SK-MEL-5 (cell line): ENCODE measurements at places on chromosomes 12 and 14. TPM values are rescaled to one million over a fixed set of nuclear protein-coding genes. Genes with fewer than 3 reads are reported as not detected.

SERPINA1 gene
- total RNA-seq: 0.92 and 1.7 TPM in 2 replicates

GRCh38 chr12:55642267-55642666 lies 5.6 kb downstream of the OR10P1 start:
- DNase-seq: no peak

TSPAN19 gene
- total RNA-seq: 0.48 and 0.69 TPM in 2 replicates

DNA sequence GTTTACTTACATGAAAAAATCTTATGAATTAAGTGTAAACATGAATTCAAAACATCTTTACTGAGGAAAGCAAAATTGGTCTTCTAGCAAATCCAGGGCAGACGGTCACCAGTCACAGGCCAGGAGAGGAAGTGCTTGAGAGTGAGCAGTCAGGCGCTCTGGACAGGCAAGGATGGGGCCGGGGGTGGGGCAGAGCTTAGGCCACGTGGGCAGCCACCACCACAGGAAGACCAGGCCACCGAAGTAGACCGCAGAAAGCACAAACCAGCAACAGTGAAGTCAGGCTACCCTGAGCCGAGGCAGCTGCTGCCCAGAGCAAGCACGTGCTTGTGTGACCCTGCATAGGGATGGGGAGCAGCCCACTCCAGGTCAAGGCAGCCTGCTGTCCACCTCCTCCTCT lies 33.5 kb downstream of the SLC6A12 start:
- DNase-seq: peak; percentile 31

TBX5 gene
- not detected in 2 replicates for total RNA-seq

IKZF4 gene
- 0.79 and 1.1 TPM in 2 replicates for total RNA-seq

GRCh38 chr12:34605510-34605887 lies 583.2 kb downstream of the ALG10 start:
- DNase-seq: no peak

CCDC197 gene
- total RNA-seq: not detected in 2 replicates

TDRD9 gene
- total RNA-seq: not detected in 2 replicates

GRCh38 chr14:29215853-29216252 lies 449.3 kb downstream of the FOXG1 start:
- DNase-seq: no peak

DNA sequence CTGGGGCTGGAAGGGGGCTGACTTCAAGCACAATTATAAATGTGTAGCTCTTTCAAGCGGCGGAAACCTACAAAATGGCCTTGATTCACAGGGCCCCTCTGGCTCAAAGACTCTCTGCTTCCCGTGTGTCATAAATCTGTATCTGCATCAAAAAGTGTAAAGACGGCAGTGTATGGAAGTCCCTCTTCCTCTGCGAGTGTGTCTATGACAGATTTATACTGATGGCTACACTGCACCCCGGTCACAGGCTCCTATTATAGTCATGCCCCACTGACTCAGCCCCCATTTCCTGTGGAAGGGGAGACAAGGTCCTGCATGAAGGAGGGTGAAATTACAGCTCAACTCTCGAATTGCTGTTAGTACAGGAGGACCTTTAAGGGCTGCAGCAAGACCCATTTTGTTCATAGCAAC lies 68.6 kb downstream of the HMGA2 start:
- DNase-seq: peak; percentile 82

PTPRQ gene
- 0.08 TPM in 1 of 2 replicates, not detected in the other for total RNA-seq

PIP4K2C gene
- 48.4 and 53.2 TPM in 2 replicates for total RNA-seq

DNA sequence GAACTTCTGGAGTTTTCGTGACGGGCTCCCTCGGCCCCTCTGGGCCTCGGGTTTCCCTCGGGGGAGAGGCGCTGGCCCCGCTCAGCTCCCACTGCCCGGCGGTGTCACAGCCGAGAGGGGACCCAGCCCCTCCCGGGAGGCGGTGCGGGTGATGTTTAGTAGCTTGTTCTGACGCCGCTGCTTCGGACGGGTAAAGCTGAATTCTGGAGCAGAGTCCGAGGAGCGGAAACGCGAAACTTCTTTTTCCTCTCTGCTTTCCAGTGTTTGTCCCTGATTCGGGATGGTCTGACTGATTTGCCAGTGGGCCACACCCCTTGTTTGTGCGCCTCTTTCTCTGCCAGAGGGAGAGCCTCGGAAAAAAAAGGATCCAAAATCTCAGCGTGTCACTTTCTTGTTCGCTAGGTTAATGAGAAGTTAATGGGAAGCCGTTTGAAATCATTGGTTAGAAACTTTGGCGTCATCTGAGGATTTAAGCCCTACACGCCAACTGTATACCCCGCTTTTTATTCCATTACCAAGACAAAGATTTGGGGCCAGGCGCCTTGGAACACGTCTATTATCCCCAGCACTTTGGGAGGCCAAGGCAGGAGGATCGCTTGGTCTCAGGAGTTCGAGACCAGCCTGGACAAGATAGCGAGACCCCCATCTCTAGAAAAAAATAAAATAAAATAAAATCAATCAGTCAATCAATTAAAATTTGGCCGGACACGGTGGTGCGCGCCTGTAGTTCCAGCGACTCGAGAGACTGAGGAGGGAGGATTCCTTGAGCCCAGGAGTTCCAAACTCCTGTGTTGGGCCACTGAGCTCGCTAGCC lies 756 bp downstream of the TULP3 start:
- peak; percentile 59 for DNase-seq

GRCh38 chr12:45483571-45483970 lies 245.9 kb upstream of the ARID2 start:
- DNase-seq: no peak

ANKRD33 gene
- total RNA-seq: not detected in 2 replicates

GRCh38 chr14:100864206-100864605 lies 38.3 kb downstream of the MEG3 start:
- DNase-seq: no peak

DNA sequence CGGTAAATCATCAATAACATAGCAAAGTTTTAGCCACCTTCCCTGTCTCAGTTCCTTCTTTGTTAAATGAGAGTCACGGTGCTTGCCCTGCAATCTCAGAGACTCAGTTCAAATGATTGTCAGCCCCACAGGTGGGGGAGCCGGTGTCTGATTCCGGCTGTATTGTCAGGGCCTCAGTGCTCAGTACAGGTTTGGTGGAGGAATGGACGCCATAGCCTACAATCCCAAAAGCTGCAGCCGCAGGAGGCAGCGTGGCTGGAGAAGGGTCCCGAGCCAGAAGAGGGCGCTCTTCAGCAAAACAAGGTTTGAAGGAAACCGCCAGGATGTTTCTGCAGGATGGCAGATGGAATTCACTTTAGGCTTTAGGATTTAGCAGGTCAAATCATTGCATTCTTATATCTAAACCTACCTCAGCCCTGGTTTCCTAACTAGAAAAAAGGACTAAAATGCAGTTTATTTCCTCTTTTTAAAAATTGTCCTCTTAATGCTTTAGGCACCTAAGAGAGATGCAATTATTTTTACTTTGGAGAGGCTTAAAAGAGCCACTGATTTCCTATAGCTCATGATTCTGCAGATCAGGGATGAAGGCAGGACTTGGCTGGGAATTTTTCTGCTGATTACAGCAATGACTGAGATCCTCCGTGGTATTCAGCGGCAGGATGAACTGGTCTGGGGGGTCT lies 29.2 kb downstream of the FOS start:
- DNase-seq: peak; percentile 86

DNA sequence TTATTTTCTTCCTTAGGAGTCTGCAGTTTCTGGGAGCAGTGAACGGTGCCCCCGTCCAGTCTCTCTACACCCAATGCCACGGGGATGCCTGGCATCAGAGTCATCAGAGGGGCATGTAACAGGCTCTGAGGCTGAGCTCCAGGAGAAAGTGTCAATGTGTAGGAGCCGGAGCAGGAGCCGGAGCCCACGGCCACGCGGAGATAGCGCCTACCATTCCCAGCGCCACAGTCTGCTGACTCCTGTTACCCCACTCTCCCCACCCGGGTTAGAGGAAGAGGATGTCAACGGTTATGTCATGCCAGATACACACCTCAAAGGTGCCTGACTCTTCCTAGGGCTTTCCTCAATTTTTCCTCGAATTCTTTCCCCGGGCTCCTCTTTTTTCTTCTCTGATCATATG lies 3.3 kb upstream of the PA2G4 start:
- no peak for DNase-seq

TAS2R7 gene
- not detected in 2 replicates for total RNA-seq

GRCh38 chr14:94051115-94051514 lies 25.0 kb downstream of the OTUB2 start:
- DNase-seq: peak; percentile 66

EXOC3L4 gene
- total RNA-seq: not detected in 2 replicates

MORN3 gene
- 0.13 TPM in 1 of 2 replicates, not detected in the other for total RNA-seq
